HCT116 (cell line): ENCODE measurements at places on chromosomes 12 and 14.

DNA sequence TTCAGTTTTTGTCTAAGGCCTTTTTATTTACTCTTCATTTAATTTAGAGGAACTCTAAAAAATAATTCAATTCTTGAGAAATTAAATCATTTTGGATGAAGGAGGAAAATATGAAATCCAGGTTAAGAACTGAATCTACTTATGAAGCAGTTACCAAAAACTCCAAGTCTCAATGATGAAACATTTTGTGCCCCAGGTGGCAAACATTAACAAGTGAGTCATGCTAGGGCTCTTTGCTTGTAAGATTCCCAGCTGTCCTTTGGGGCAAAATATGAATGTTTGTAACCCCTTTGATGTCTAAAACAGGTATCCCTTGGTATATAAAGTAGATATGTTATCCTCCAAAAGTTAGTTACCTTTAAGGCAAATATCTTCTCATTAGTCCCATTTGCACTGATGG, 202.4 kb downstream of the NEDD1 start:
- no peaks in the 10 kb centered on the region for H3K4me1 ChIP-seq
- DNase-seq = no peak
- H3K4me3 ChIP-seq = no peak overlapping the region
- H3K27me3 ChIP-seq = 0 out of 2 replicates have a peak, but pooled peaks cover 4% of the 10 kb centered on the region
- no peak overlapping the region for H3K27ac ChIP-seq

DNA sequence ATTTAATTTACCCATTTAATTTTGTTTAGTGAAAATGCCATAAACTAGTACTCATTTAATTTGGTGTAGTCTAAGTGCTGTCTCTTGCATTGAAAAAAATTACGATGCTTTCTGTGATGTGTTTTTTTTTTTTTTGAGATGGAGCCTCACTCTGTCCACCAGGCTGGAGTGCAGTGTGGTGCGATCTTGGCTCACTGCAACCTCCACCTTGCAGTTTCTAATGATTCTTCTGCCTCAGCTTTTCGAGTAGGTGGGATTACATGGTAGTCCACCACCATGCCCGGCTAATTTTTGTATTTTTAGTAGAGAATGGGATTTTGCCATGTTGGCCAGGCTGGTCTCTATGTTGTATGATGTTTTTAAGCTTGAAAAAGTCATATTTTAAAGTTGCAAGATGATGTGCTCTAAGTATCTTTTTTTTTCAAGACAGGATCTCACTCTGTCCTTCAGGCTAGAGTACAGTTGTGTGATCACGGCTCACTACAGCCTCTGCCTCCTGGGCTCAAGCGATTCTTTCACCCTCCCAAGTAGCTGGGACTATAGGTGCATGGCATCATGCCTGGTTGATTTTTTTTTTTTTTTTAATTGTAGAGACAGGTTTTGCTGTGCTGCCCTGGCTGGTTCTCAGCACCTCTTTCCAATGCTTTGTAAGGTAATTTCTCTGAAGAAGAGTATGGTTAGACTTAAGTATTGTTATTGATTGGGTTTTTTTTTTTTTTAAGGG, 8.6 kb downstream of the LRRC10 start:
- no peaks in the 10 kb centered on the region for H3K27me3 ChIP-seq
- no peaks in the 10 kb centered on the region for H3K4me1 ChIP-seq
- DNase-seq = no peak
- H3K27ac ChIP-seq = no peak overlapping the region

DNA sequence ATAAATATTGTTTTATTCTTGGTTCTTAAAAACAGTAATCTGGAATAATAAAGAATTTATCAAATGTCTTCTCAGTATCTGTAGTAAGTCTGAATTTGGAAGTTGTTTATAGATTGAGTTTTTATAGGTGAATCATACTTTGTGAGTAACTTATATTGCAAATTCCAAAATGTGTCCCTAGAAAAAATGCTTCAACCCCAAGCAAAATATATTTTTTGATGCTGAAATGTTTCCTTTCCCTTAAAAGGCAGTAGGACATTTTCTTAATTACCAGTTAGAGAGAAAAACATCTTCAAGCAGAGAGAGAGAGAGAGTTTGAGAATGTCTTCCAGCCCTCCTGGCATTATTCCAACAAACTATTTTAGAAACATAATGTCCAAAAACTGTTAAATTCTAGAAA, 37.9 kb downstream of the PELI2 start:
- no peak overlapping the region for H3K4me3 ChIP-seq
- H3K36me3 ChIP-seq = no peaks in the 10 kb centered on the region
- H3K4me1 ChIP-seq = no peaks in the 10 kb centered on the region
- no peak overlapping the region for H3K27ac ChIP-seq
- no peak for DNase-seq

- no peak for DNase-seq
- H3K4me1 ChIP-seq = no peaks in the 10 kb centered on the region
- no peak within 1 kb of the TSS for H3K27ac ChIP-seq
- no peaks in the 10 kb centered on the region for H3K36me3 ChIP-seq
- H3K27me3 ChIP-seq = no peaks in the 10 kb centered on the region
Measured at GRCh38 chr12:120327593-120327992, at the start of gene PLA2G1B. PLA2G1B (minus strand) TSS chr12:120327779; CDS start chr12:120327753, 26 bp downstream.

GRCh38 chr12:127419111-127419510, 847.9 kb upstream of the TMEM132C start:
- no peak overlapping the region for H3K27ac ChIP-seq

GRCh38 chr14:68792979-68793733, at the start of gene ZFP36L1:
ZFP36L1 (minus strand) TSS chr14:68793067; CDS start chr14:68792938, 129 bp downstream.
- DNase-seq = peak; percentile 95
- H3K4me3 ChIP-seq = peak within 1 kb of the TSS; percentile 89
- H3K27ac ChIP-seq = peak within 1 kb of the TSS; percentile 99

GRCh38 chr14:65073605-65074201, 28.6 kb downstream of the MAX start:
- no peak overlapping the region for H3K4me3 ChIP-seq
- peaks cover 8% of the 10 kb centered on the region; the same call in 1 of the 2 replicates for H3K36me3 ChIP-seq
- DNase-seq = no peak

DNA sequence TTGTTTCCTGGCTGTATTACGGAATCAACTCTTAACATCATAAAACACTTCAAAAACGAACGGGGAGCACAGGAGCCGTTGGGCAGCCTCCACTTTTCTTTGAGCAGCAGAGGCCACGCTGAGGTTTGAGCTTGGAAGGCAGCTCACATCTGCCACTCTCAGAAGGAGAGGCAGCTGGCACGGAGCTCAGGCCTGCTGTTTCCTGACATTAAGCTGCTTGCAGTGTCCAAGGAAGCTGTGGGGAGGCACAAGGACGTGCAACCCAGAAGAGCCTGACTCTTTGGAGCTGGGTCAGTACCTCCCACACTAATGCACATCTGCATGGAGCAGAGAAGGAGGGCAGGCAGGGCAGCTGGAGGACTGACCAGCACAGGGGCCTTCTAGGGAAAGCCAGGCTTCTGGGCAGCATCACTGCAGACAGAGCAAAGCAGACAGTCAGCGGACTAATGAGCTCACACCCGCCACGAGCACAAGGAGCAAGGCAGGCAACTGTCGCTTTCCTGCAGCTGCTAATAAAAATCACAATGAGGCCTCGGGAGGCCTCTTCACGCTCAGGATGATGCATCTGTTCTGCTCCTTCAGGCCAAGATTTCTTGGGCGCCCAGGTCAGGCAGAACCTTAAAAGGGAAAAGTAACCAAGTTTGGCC, 211.1 kb downstream of the GLT1D1 start:
- DNase-seq = no peak
- no peaks in the 10 kb centered on the region for H3K27me3 ChIP-seq
- H3K4me1 ChIP-seq = no peaks in the 10 kb centered on the region
- no peak overlapping the region for H3K27ac ChIP-seq
- no peaks in the 10 kb centered on the region for H3K36me3 ChIP-seq
- H3K4me3 ChIP-seq = no peak overlapping the region

GRCh38 chr14:99164712-99165111, 107.3 kb downstream of the BCL11B start:
- H3K36me3 ChIP-seq = no peaks in the 10 kb centered on the region
- DNase-seq = no peak
- no peak overlapping the region for H3K4me3 ChIP-seq

DNA sequence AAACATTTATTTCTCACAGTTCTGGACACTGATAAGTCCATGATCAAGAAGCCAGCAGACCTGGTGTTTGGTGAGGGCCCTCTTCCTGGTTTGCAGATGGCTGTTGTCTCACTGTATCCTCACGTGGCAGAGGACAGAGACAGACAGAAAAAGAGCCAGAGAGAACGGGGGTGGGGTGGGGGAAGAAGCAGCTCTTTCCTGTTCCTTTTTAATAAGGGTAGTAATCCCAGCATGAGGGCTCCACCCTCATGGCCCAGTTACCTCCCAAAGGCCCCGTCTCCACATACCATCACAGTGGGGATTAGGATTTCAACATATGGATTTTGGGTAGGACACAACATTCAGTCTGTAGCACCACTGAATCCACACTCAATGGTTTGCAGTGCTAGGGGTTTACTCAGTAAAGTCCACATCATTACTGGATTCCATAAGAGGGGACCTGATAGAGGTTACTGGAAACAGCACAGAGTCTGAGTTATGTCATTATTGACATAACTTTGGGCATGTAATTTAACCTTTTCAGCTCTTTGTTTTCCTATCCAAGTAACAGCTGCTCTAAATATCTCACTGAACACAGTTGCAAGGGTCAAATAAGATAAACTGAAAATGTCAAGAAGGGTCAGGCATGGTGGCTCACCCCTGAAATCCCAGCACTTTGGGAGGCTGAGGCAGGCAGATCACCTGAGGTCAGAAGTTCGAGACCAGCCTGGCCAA, 53.2 kb downstream of the RPAP3 start:
- H3K27me3 ChIP-seq = no peaks in the 10 kb centered on the region
- no peaks in the 10 kb centered on the region for H3K36me3 ChIP-seq

DNA sequence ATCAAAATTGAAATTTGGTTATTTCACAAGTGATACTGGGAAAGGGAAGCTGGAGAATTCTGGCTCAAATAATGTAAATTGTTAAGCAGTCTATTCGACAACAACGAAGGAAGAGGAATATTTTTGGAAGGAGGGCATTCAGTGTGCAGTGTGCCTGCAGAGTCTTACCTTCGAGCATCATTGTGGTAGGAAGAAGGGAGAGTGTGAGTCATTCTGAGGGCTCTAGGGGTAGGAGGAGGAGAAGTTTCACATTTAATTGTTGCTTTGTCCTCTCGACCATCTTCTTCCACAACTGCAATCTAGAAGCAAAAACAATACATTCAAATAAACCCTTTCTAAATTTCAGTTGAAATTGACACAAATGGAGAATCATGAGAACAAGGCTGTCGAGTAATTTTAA, 263.0 kb downstream of the ACSS3 start:
- no peak for DNase-seq
- no peaks in the 10 kb centered on the region for H3K36me3 ChIP-seq
- no peaks in the 10 kb centered on the region for H3K4me1 ChIP-seq
- 0 out of 2 replicates have a peak, but pooled peaks cover 4% of the 10 kb centered on the region for H3K27me3 ChIP-seq
- H3K27ac ChIP-seq = no peak overlapping the region
- H3K4me3 ChIP-seq = no peak overlapping the region

GRCh38 chr12:120822832-120823503, 81.2 kb downstream of the SPPL3 start:
- no peaks in the 10 kb centered on the region for H3K36me3 ChIP-seq
- H3K4me3 ChIP-seq = no peak overlapping the region
- DNase-seq = no peak

- H3K27ac ChIP-seq = no peak overlapping the region
- no peak overlapping the region for H3K4me3 ChIP-seq
- peaks cover 46% of the 10 kb centered on the region for H3K36me3 ChIP-seq
- no peaks in the 10 kb centered on the region for H3K27me3 ChIP-seq
Measured at GRCh38 chr14:91482263-91483013, 27.7 kb downstream of the PPP4R3A start.

GRCh38 chr12:116727891-116728290, 10.0 kb downstream of the SPRING1 start:
- DNase-seq = no peak
- H3K36me3 ChIP-seq = no peaks in the 10 kb centered on the region; the same call in 1 of the 2 replicates
- no peak overlapping the region for H3K4me3 ChIP-seq
- H3K4me1 ChIP-seq = no peaks in the 10 kb centered on the region
- no peaks in the 10 kb centered on the region for H3K27me3 ChIP-seq

GRCh38 chr12:68648179-68648578, 37.5 kb downstream of the RAP1B start:
- H3K4me3 ChIP-seq = no peak overlapping the region
- H3K27me3 ChIP-seq = no peaks in the 10 kb centered on the region
- DNase-seq = no peak
- H3K36me3 ChIP-seq = peaks cover 5% of the 10 kb centered on the region; the same call in 1 of the 2 replicates

GRCh38 chr12:60684988-60685655, 1089.3 kb downstream of the SLC16A7 start:
- no peaks in the 10 kb centered on the region for H3K36me3 ChIP-seq
- no peak for DNase-seq
- H3K4me3 ChIP-seq = no peak overlapping the region
- no peaks in the 10 kb centered on the region for H3K4me1 ChIP-seq
- H3K27ac ChIP-seq = no peak overlapping the region
- no peaks in the 10 kb centered on the region for H3K27me3 ChIP-seq

GRCh38 chr12:131260954-131261353, 307.2 kb downstream of the ADGRD1 start:
- H3K4me1 ChIP-seq = no peaks in the 10 kb centered on the region; the same call in 1 of the 2 replicates
- H3K27me3 ChIP-seq = peaks cover 7% of the 10 kb centered on the region
- no peaks in the 10 kb centered on the region for H3K36me3 ChIP-seq
- H3K27ac ChIP-seq = no peak overlapping the region

GRCh38 chr14:34964977-34965764, 17.6 kb upstream of the SRP54 start:
- no peak overlapping the region for H3K27ac ChIP-seq
- peaks cover 3% of the 10 kb centered on the region; the same call in 1 of the 2 replicates for H3K4me1 ChIP-seq
- H3K4me3 ChIP-seq = no peak overlapping the region
- DNase-seq = no peak
- peaks cover 3% of the 10 kb centered on the region; the same call in 1 of the 2 replicates for H3K36me3 ChIP-seq
- no peaks in the 10 kb centered on the region for H3K27me3 ChIP-seq

GRCh38 chr12:3262470-3262869, 185.3 kb downstream of the TSPAN9 start:
- H3K4me1 ChIP-seq = no peaks in the 10 kb centered on the region
- H3K27ac ChIP-seq = no peak overlapping the region
- H3K36me3 ChIP-seq = no peaks in the 10 kb centered on the region
- H3K27me3 ChIP-seq = no peaks in the 10 kb centered on the region
- no peak overlapping the region for H3K4me3 ChIP-seq

DNA sequence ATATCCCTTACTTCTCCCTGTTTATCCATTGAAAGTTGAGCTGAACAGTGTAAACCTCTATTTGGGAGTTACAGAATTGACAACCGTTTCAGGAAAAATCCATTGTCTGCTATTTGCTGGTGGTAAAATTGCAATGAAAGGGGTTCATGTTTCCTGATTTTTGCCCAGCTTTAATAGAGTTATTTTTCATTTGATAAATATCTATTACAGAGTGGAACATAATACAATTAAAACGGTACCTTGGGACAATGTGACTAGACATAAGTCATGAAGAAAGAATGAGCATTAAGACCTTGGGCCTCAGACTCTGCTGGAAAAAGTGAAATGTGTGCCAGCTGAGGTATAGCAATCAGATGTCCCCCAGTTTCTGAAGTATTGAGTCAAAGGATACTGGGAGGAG, 13.1 kb downstream of the PTPRR start:
- H3K27me3 ChIP-seq = no peaks in the 10 kb centered on the region
- H3K4me3 ChIP-seq = no peak overlapping the region
- no peak overlapping the region for H3K27ac ChIP-seq
- no peaks in the 10 kb centered on the region for H3K4me1 ChIP-seq
- H3K36me3 ChIP-seq = no peaks in the 10 kb centered on the region

DNA sequence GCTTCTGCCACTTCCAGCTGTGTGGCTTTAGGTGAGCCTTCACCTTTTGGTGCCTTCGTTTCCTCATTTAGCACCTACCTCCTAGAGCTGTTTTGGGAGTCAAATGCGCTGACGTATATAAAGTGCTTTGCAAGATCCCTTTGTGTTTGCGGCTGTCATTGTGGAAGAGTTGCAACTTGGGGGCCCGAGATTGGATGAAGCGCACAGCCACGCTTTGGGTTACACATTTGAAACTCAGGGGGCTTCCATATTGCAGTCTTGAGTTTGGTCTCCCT, 636 bp upstream of the ARL6IP4 start:
- no peak for DNase-seq
- H3K27ac ChIP-seq = peak overlapping the region; percentile 88
- H3K36me3 ChIP-seq = peaks cover 2% of the 10 kb centered on the region
- H3K4me3 ChIP-seq = peak overlapping the region; percentile 90
